ENCODE measurements at places on chromosomes 2 and 18. TPM values are rescaled to one million over a fixed set of nuclear protein-coding genes. Genes with fewer than 3 reads are reported as not detected.

Gene PROM2
- 0.57 TPM for total RNA-seq

Gene SATB2
- total RNA-seq = 1.3 TPM

Gene CFAP65
- total RNA-seq = not detected

Gene DSG4
- total RNA-seq = not detected

Gene FSHR
- total RNA-seq = not detected

Gene EML4
- total RNA-seq = 23.8 TPM

Gene ARHGEF4
- total RNA-seq = under 0.01 TPM

Gene CLEC4F
- not detected for total RNA-seq

Gene AGXT
- not detected for total RNA-seq

Gene NEU4
- not detected for total RNA-seq

Gene CPO
- total RNA-seq = 0.19 TPM

Gene PKP4
- total RNA-seq = 58.8 TPM

Gene PFN4
- not detected for total RNA-seq

Gene GALNT5
- total RNA-seq = not detected

Gene RAD51AP2
- total RNA-seq = not detected

Gene IRS1
- 0.38 TPM for total RNA-seq

Gene GPBAR1
- total RNA-seq = 0.10 TPM

Gene CD302
- 14.4 TPM for total RNA-seq

Gene SCG2
- not detected for total RNA-seq
